Thoracic aorta endothelial cell (primary cell): ENCODE measurements at places on chromosomes 6 and 20. TPM values are rescaled to one million over a fixed set of nuclear protein-coding genes. Genes with fewer than 3 reads are reported as not detected.

Gene MDC1
- total RNA-seq, result 12.0 and 18.2 TPM in 2 replicates

Gene DDX39B
- total RNA-seq, result 455 and 468 TPM in 2 replicates

Gene LZTS3
- total RNA-seq, result 1.9 and 3.2 TPM in 2 replicates

Gene LST1
- 0.29 and 0.40 TPM in 2 replicates for total RNA-seq

Gene MOG
- total RNA-seq, result not detected in 2 replicates

Gene OR2J3
- not detected in 2 replicates for total RNA-seq

Gene PSORS1C2
- total RNA-seq, result not detected in 2 replicates

Gene RSPH9
- 0.14 and 0.27 TPM in 2 replicates for total RNA-seq

Gene LCA5
- total RNA-seq, result 6.8 and 7.3 TPM in 2 replicates

Gene LY6G6C
- not detected in 2 replicates for total RNA-seq

Gene SOX18
- 25.5 and 42.1 TPM in 2 replicates for total RNA-seq

Gene RAET1E
- 0.43 TPM in 1 of 2 replicates, not detected in the other for total RNA-seq

Gene PPP1R14C
- not detected in 2 replicates for total RNA-seq

Gene JPH2
- total RNA-seq, result not detected in 2 replicates

Gene UBE2C
- 34.0 and 61.5 TPM in 2 replicates for total RNA-seq

Gene SCGN
- total RNA-seq, result 0.13 TPM in 1 of 2 replicates, not detected in the other

Gene RANBP9
- 38.7 and 39.3 TPM in 2 replicates for total RNA-seq

Gene FAM162B
- 0.13 and 0.36 TPM in 2 replicates for total RNA-seq

Gene SNX3
- total RNA-seq, result 247 and 312 TPM in 2 replicates

Gene GUCA1A
- not detected in 2 replicates for total RNA-seq
